ENCODE measurements at places on chromosomes 2 and 18.
A peak's percentile ranks its signal among the peaks of the same experiment; 100 is the strongest.

DNA sequence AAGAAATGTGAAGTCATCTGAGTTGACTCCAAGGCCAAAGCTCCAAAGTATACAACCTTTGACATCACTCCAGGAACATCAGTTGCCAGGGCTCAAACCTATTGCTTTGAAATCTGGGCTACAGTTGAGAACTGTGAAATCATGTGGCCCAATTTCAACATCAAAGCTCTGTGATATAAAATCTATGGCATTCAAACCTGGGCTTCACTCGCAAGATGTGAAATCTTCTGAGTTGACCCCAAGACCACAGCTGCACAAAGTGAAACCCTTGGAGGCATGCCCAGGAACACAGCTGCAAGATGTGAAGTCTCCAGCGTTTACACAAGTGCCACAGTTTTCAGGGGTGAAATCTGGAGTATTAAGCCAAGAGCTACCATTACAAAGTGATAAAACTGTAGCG, 9.4 kb upstream of the ZNF512 start:
- no peak for DNase-seq

- no peak for DNase-seq
Measured at GRCh38 chr2:135791418-135792190, 45.4 kb downstream of the LCT start.

GRCh38 chr2:121099329-121100290, 185.4 kb downstream of the TFCP2L1 start:
- DNase-seq: no peak

DNA sequence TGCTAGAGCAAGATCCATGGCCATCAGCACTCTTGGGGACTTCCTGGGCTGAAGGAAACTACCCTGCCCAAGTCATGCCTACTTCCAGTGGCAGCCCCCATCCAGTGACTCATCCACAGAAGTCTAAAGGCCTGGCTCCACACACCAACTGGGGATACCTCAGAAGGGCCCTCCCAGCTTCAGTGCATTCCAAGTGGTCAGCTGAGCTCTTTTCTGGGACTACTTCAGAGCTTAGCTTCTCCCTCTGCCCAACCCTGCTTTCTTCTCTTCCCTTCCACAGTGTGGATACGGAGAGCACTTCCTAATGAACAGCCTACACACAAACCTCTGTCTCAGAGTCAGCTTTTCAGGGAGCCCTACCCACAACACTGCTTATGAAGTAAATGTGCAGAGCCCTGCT, 66.5 kb downstream of the CLHC1 start:
- DNase-seq: no peak

GRCh38 chr2:131029812-131030211, 63.4 kb downstream of the FAM168B start:
- DNase-seq: no peak

GRCh38 chr2:97267411-97268074, 154.6 kb downstream of the ANKRD36 start:
- DNase-seq: no peak

DNA sequence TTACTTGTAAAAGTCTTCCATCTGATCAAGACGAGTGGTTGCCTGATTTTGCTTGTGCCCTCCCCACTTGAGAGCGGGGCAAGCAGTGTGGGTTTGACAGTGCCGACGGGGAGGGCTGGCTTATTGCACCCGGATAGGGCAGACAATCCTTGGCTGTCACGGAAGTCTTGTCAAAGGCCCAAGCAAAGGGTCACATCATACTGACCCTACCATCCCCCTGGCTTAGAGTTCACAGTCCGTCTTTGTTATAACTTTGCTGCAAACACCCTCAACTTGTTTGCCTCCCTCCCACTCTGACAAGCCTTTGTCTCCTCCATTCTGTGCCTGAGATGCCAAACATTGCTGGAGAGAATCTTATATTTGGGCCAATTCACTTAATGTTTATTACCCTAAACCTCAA, 165.9 kb upstream of the MSH6 start:
- no peak for DNase-seq

DNA sequence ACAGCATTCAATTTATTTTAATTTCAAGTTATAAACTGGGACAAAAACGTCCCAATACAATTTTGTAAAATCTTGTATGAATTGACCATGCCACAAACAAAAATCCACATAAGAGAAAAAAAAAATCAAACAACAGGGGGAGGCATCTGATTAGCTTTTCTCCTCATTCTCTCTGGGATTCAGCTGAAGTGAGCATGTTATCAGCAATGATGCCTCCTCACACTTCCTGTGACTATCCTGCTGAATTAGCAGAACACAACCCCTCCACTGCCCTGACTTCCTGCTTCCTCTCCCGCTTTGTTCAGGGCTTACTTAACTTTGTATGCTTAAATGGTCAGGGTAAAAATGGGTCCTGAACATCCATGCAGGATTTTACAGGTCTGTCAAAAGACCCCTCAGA, 132.2 kb upstream of the ITGB6 start:
- no peak for DNase-seq

DNA sequence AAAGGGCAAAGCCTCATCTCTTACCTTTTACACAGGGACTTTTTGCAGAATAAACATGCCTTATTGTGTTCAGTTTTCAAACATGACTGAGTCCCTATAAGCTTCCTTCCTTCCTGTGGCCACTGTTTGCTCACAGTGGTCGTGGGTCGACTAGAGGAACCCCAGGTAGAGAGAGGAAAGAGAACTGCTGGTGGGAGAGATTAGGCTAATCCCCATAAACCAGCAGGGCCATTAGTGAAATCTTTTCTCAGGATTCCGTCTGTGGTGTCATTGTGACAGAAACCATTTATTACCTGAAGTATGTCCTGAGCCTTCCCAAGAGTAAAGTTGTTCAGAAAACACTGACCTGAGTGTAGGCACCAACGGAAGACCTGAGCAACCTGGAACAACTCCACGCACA, 21.3 kb upstream of the BOD1L2 start:
- DNase-seq: no peak

- no peak for DNase-seq
Measured at GRCh38 chr2:229408356-229408755, 137.3 kb upstream of the PID1 start.

DNA sequence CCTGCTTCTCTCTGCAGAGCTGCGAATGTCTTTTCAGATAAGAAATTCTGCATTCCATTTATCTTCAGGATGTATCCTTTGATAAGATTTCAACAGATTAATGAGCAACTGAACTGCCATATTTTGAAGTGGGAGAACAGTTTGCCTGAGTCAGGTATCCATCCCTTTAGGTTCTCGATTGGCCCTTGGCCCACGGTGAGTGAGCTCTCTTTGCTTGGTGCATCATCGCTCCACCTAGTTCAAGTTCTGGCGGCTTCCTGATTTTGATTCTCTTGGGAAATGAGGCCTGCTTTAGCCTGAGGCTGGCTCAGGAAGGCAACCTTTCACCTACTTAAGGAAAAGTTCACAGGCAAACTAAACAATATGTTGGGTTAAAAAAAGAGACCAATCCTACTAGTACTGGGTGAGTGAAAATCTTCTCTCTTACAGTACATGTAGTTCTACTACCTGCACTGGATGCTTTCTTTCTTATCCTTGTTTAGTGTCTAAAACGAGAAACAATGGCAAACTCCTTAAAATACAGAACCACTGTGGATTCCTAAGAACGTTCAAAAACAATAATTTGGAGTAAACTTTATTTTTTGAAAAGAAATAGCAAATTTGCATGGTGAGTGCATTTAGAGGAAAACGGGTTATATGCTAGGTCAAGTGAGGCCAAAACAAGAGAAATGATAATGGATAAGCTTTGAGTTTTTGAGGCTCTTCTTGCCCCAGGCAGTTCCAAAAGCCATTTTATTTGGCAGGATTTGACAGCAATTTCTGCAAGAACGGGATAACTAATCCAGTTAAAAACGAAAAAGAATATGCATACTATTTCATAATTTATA, 837 bp upstream of the ACSL3 start:
- DNase-seq: peak; percentile 34

DNA sequence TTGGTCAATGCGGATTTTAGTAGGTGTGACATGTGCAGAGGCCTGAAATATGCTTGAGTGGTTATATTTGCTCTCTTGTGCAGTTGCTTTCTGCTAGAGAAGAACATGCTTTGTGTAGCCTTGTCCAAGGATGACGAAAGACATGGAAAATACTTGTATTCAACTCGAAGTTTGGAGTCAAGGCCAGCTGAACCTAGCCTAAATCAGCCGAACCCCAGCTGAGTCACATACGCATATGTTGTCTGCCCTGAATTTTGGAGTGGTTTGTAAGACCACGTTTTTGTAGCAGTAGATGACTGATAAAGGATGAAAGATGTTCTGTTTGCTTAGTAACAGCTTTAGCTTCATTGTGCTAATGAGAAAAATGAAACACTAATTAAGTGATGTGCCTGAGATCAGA, 22.5 kb upstream of the SPAG16 start:
- DNase-seq: no peak

DNA sequence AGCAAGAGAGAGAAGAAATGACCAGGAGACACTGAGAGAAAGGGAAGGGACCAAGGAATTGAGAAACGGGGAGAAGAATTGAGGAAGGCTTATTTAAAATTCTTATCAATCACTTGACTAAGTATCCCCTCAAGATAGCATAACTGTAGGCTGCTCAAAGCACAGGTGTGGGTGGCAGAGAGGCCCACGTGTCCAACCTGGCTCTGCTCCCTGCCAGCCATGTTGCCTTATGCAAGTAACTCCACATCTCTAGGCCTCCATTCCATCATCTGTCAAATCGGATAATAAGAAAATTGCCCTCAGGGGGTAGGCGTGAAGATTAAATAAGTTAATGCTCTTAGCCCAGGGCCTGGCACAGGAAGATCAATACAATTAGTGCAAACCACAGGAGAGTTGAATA, 7.4 kb upstream of the NPAS2 start:
- DNase-seq: no peak

DNA sequence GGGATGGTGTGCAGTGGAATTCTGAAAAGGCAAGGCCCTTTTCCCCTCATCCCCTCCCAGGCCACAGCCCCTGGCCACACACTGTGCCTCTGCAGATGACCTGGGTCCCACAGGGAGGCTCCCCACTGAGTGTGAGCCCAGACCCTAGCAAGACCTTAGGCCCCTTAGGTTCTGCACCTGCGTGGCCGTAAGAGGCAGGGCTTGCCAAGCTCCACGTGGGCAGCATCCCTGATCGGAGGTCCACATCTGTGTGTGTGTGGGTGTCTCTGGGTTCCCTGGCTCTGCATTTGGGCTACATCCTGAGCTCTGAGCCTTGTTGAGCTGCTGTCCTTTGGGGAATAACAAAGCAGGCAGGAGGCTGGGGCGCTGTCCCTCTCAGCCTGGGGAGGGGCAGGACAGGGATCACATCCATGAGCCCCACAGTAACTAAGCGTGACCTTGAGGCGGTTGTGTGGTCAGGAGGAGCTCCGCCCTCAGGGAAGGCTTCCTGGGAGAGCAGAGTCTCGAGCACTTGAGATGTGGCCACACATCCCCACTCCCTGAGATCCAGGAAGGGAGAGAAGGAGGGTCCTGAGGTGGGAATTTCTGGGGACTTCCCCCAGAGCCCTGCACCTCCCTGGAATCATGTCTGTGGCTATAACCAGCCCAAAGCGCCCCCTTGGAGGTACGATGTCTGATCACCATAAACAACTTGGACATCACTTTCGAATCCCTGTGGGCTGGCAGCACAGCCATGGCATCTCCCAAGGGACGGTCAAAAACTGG, 84.8 kb downstream of the STPG4 start:
- no peak for DNase-seq

DNA sequence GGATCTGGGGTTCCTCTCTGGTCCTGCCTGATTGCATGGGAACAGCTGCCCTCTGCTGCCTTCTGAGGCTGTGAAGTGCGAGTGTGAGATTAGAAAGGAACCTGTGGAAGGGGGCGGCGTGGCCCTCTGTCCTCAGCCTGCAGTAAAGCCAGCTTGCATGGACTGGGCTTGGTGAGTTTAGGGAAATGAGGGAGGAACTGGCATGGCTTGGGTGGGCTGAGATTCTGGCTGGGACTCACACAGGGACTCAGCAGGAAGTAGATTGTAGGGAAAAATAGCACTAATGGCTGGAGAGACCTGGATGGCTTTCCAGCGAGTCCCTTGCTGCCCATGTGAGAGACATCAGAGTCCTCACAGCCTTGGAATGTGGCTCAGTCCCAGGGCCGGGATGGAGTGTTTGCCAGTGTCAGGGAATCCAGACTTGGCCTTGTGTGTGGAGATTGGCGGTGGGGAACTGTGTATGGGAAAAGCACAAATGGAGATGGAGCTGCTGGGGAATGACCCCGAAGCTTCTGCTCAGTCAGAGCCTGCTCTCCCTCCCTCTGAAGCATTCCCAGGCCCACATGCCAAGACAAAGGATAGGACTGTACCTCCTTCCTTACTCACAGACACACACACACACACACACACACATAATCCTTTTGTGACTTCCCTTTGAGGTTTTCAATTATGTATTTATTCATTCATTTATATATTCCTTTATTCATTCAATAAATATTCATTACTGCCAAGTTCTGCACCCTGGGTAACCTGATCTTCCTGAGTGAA, 115.4 kb downstream of the ACAA2 start:
- DNase-seq: no peak

GRCh38 chr2:177433402-177433801, 40.8 kb downstream of the AGPS start:
- DNase-seq: no peak

All from right kidney (tissue), 9 donors.